ENCODE measurements at places on chromosomes 2 and 18.
A peak's percentile ranks its signal among the peaks of the same experiment; 100 is the strongest.

GRCh38 chr2:8437228-8437948, 244.5 kb upstream of the ID2 start:
- DNase-seq, result no peak

DNA sequence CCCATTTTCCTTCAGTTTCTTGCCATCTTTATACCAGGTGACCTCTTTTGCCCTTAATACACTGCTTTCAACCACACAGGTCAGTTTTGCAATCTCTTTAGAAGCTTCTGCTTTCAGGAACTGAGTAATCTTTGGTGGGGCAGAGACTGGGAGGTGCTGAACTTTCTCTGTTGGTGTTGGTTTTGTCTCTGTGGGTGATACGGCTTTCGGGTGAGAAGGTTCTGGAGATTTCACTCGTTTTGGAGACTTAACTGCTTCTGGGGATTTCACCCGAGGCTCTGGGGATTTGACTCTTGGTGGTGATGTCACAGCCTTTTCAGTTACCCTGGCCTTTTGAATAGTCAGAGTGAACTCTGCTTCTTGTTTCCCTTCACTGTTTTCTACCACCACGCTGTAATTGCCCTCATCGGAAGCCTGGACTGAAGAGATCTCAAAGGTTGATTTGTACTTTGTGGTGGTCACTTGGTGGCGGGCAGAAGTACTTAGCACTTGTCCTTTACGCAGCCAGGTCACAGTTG, 50.4 kb downstream of the PLEKHA3 start:
- DNase-seq, result no peak

GRCh38 chr2:242031481-242032019, 162.0 kb downstream of the RTP5 start:
- no peak for DNase-seq

DNA sequence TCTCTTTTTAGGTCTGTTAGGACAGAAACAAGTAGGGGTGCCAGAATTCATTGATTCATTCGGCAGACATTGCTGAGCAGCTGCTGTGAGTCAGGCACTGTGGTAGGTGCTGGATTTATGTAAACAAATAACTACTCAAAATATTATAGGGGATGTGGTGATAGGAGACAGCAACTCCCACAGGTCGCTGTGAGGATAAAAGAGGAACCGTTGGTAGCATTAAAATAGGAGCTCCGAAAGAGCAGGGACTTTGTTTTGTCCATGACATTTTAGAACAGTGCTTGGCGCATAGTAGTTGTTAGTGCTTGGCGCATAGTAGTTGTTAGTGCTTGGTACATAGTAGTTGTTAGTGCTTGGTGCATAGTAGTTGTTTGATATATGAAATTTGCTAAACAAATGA, 29.2 kb downstream of the ATP6V1C2 start:
- DNase-seq, result no peak

DNA sequence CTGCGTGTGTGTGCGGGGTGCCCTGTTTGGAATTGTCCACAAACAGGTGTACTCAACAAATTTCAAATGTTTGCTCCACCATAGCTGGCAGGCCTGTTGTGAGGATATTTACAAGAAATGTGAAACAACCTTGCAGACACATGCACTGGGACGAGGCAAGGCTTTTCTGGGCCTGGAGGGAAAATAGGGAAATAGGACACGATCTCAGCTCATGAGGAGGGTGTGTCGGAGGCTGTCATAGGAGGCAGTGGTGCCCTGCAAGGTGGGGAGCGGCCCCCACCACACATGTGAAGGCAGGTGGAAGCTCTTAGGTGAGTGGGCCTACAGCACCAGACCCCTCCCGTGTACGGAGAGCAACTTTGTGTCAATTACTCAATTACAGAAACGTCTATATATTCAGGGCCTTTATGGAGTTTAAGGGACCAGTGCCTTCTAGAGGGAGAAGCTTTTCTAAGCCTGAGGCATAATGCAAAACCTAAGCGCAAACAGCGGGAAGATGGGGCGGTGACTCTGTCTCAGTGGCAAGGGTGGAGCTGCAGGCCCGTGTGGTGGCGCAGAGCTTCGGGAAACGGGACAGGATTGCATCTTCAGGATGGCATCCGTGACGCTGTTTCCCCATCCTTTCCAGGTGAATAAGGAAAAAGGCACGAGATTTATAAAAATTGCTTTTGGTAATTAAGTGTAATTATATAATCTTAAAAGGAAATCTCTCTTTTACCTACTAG, 48.0 kb downstream of the RNF144A start:
- DNase-seq, result no peak

- DNase-seq, result no peak
Measured at GRCh38 chr2:35591886-35592285, 763.7 kb upstream of the CRIM1 start.

DNA sequence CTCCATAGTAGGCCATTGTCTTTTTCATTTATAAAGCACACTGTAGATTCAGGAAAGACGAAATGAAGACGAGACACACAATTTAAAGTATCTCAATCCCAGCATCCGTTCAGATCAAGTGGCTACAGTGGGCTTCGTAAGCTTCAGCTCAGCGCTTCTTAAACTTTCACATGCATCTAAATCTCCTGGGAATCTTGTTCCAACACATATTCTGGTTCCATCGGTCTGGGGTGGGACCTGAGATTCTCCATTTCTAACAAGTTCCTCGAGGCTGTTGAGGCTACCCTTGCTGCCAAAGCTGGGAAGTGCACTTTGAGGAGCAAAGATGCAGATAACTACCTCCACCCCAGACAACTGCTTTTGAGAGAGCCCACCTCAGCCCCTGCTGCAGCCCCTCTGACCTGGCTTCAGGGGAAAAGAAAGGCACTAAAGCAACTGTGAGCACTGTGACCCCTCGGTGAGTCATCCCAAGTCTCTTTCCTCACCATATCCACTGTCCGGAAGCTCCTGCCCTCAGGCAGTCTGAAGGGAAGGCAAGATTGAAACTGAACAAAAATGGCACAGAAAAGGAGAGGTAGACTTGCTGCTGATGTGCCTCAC, 201.1 kb upstream of the FBXO11 start:
- no peak for DNase-seq

GRCh38 chr2:89848763-89849368, 1157.4 kb downstream of the RPIA start:
- no peak for DNase-seq

GRCh38 chr18:63405986-63406385, 16.3 kb downstream of the VPS4B start:
- DNase-seq, result no peak

GRCh38 chr2:168685600-168686451, 116.6 kb upstream of the NOSTRIN start:
- peak; percentile 87 for DNase-seq

DNA sequence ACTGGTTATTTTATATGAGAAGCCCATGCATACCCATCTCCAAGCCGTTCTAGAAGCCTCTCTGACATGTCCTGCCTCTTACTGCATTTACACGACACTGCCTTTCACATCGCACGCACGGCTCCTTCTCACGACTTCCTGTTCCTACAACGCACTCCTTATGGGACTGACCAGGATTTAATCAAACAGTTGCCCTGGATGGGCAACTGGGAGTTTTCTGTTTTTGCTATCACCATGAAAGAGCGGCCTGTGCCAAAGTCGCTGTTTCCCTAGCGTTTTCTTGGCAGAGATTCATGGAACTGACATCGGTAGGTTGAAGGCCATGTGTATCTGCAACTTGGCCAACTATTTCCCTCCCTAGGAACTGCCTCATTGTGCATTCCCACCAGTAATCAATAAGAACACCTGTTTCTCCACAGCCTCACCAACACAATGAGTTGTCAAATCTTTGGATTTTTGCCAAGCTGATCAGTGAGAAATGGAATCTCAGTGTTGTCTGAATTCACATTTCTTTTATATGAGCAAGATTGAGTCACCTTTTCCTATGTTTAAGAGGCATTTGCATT, 97.2 kb upstream of the OTOS start:
- no peak for DNase-seq

DNA sequence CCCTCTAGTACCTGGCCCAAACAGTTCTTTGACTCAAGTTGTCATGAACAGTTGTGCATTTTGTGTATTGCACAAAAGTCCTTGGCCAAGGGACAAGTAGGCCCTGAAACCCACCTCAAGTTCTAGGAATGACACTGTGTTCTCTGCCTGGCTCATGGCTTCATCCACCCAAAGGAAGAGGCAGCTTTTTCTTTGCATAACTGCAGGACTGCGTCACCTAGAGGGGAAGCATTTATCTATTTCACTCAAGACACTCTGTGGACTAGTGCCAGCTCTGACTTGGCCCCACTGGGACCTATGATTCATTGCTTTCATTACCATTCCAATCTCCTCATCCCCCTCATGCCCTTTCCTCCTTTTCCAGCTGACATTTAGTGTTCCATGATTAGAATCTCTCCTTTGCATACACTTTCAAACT, 119.3 kb upstream of the SIX2 start:
- no peak for DNase-seq

DNA sequence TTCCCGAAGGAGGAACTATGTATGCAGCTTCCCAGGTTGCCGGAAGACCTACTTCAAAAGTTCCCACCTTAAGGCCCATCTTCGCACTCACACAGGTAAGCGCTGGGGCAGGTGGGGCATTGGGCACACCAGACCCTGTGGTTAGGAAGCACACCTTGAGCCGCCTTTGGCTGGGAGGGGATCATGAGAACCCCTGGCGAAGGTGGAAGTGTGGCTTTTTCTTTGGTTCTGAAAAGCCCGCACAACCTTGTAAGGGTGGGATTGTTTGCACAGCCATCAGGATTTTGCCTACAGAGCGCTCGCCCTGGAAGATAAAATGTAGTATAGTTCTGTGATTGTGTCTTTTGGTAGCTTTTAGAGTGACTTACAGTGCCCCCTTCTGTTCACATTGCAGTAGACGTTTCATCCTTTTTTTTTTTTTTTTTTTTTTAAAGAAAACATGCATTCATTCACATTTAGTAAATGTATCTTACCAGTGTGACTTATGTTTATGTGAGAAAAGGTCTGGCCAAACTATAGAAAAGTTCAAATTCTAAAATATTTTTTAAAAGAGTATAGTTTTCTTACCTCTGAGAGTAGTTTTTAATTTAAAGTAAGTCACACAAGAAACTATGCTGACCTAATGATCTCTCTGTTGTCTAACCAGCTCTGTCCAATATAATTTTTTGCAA, 5.3 kb downstream of the KLF11 start:
- DNase-seq, result peak; percentile 4

DNA sequence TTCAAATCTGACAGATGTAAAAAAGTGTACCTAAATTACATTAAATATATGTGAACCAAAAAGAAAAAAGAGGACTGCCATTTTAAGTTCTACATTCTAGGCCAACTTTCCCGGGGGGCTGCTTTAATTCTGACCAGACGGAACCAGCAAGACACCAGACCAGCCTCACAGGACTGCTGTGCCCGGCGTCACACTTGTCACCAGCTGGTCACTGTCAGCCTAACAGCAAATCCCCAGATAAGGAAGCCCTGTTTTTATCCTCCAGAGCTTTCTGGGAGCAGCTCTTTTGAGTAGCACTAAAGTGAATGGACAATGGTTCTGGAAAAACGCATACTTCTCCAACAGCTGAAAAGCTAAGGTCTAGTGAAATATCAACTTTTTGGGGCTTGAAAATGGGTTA, 35.6 kb downstream of the CYB5A start:
- no peak for DNase-seq

DNA sequence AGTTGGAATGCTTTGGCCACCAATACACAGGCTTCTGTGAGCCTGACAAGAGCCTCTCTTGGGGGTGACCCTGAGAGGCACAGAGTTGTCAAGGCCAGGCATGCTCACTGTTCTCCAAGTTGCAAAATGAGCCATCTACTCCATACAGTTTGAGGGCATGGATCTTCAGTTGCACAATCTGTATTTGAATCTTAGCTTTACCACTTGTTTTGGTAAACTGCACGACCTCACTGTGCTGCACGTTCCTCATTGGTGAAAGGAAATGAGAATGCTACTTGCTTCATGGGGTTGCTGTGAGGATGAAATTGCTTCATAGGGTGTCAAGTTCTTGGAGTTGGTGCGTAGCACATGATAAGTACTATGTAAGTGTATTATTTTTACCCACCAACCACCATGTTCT, 12.0 kb upstream of the HAAO start:
- DNase-seq, result no peak

DNA sequence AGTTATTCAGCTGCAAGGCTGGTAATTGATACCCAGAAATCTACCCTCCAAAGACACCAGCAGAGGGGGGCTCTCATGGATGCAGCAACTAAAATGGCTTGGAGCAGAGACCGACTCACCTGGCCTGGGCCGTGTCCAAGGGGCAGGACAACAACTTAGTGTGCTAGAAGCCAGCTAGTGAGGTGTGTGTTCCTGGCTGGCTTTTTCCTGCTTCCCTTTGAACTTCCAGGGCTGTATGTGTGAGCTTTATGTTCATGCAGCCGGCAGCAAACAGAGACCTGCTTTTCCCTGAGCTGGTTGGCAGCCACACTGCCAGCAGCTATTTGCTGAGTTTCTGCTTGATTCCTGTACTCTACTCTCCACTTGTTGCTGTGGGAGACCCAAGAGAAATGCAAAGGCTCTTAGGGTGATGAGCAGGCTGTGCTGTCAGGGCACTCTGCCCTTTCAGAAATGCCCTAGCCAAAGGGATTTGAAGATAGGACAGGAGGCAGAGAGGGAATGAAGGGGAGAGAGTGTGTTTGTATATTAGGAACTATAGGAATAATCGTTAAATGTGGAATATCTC, 23.7 kb upstream of the GRP start:
- no peak for DNase-seq

- no peak for DNase-seq
Measured at GRCh38 chr18:51588616-51589015, 391.1 kb upstream of the MEX3C start.

GRCh38 chr2:196479350-196479749, 160.2 kb upstream of the CCDC150 start:
- no peak for DNase-seq

- no peak for DNase-seq
Measured at GRCh38 chr18:24197412-24197811, 58.5 kb downstream of the CABYR start.

DNA sequence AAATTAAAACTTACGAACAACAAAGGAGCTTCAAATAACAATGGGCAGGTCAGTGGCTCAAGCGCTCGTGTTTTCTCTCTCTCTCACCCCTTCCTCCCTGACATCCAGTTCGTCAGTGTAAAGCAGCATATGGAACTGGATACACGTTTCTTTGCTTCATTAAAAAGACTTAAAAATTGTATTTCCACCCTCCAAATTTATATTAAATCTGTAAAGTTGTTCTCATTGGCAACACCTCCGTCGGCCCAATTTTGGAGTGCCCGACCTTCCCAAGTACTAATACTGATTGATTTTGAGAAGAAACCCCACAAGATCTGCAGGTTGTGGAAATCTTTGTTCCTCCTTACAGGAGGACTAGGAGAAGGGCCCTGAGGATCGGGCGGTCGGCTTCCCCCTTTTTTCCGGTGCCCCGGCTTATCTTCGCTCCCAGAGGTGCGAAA, 2.2 kb downstream of the TBR1 start:
- DNase-seq, result no peak

DNA sequence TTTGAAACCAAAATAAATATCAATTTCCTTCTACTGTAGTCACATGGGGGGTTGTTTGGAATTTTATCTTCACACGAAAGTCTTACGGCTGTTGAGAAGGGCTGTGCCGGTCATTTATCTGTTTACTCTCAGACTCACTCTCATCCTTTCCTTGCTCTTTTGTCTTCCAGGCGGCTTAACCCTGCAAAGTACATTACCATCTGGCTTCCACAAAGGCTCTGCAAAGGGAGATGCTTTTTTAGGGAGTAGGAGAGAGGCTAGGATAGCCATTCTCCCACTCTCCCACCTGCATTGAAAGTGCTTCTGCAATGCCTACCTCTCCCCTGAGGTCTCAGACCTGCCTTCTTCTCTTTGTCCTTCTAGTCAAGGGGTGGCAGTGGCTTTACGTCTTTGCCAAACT, 247.6 kb downstream of the MEIS1 start:
- no peak for DNase-seq

GRCh38 chr2:167689444-167689843, 558.0 kb downstream of the STK39 start:
- DNase-seq, result no peak

Data from GDM1 (cell line).